ENCODE measurements at places on chromosomes 5 and 9.
A peak's percentile ranks its signal among the peaks of the same experiment; 100 is the strongest.

- no peak for DNase-seq
- no peak overlapping the region for H3K4me3 ChIP-seq
- H3K36me3 ChIP-seq = no peaks in the 10 kb centered on the region
- H3K27me3 ChIP-seq = no peaks in the 10 kb centered on the region
Measured at GRCh38 chr5:80215523-80215922, 40.3 kb downstream of the SERINC5 start.

GRCh38 chr9:1026219-1026618, 23.9 kb upstream of the DMRT2 start:
- no peak overlapping the region for H3K27ac ChIP-seq
- no peak overlapping the region for H3K4me3 ChIP-seq
- H3K36me3 ChIP-seq = no peaks in the 10 kb centered on the region
- H3K4me1 ChIP-seq = no peaks in the 10 kb centered on the region

GRCh38 chr9:3893519-3893918, 367.7 kb upstream of the RFX3 start:
- H3K27me3 ChIP-seq = no peaks in the 10 kb centered on the region
- DNase-seq = no peak
- no peak overlapping the region for H3K4me3 ChIP-seq
- no peaks in the 10 kb centered on the region for H3K36me3 ChIP-seq
- H3K4me1 ChIP-seq = peaks cover 2% of the 10 kb centered on the region

DNA sequence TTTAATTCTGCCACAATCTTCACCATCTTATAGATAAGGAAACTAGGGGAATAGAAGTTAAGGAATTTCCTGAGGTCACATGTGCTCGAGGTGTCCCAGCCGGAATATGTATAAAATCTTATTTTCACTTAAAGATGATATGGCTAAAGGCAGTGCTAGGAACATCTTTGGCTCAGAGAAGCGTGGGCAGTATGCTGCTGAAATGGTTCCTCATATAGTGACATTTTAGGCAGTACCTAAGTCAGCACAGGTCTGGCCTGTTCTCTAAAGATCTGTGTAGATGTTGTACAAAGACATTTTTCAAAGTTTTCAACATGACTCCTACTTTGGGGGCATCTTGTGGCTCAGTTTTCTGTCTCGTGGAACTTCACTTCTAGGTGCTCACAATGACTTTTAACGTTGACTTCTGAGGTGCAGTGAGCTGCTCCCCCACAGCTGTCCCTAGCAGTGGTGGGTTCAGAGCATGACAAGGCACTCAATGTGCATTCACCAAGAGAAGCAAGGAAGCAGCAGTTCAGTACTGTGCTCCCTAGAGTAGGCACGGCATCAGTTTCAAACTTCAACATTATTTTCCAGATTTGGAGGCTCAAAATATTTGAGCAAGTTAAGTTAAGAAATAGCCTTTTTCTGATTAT, 40.3 kb downstream of the TNFAIP8 start:
- no peak overlapping the region for H3K4me3 ChIP-seq
- no peak overlapping the region for H3K27ac ChIP-seq
- no peaks in the 10 kb centered on the region for H3K27me3 ChIP-seq
- H3K36me3 ChIP-seq = peaks cover 6% of the 10 kb centered on the region
- no peak for DNase-seq
- peaks cover 10% of the 10 kb centered on the region for H3K4me1 ChIP-seq

GRCh38 chr5:119031905-119032304, 39.0 kb upstream of the DMXL1 start:
- no peak overlapping the region for H3K27ac ChIP-seq
- no peaks in the 10 kb centered on the region for H3K36me3 ChIP-seq
- H3K4me1 ChIP-seq = no peaks in the 10 kb centered on the region
- H3K4me3 ChIP-seq = no peak overlapping the region

GRCh38 chr9:1025131-1025530, 25.0 kb upstream of the DMRT2 start:
- no peaks in the 10 kb centered on the region for H3K27me3 ChIP-seq
- no peak for DNase-seq
- H3K4me1 ChIP-seq = no peaks in the 10 kb centered on the region
- H3K4me3 ChIP-seq = no peak overlapping the region
- H3K27ac ChIP-seq = no peak overlapping the region
- H3K36me3 ChIP-seq = no peaks in the 10 kb centered on the region

GRCh38 chr9:27468000-27468399, 56.1 kb upstream of the IFNK start:
- no peak overlapping the region for H3K4me3 ChIP-seq
- H3K27ac ChIP-seq = no peak overlapping the region
- no peaks in the 10 kb centered on the region for H3K4me1 ChIP-seq
- DNase-seq = no peak

DNA sequence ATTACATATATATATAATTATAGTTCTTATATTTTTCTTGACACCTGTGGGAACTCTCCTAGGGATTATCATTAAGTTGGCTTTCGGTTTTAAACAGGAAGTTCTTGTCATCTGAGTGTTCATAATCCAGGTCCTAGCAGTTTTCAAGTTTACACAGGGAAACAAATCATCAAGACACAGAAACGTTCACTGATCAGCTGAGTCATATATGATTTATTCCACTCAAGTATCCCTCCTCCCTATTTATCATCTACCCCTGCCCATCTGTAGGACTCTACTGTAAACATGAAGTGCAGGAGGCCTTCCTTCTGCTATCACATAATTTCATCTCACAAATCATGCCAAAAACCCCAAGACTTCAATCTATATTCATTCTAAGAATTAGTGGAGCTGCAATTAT, 6.3 kb downstream of the SLC25A51 start:
- no peak overlapping the region for H3K27ac ChIP-seq
- H3K36me3 ChIP-seq = peaks cover 49% of the 10 kb centered on the region
- peaks cover 9% of the 10 kb centered on the region for H3K4me1 ChIP-seq
- H3K27me3 ChIP-seq = no peaks in the 10 kb centered on the region
- no peak overlapping the region for H3K4me3 ChIP-seq
- no peak for DNase-seq

DNA sequence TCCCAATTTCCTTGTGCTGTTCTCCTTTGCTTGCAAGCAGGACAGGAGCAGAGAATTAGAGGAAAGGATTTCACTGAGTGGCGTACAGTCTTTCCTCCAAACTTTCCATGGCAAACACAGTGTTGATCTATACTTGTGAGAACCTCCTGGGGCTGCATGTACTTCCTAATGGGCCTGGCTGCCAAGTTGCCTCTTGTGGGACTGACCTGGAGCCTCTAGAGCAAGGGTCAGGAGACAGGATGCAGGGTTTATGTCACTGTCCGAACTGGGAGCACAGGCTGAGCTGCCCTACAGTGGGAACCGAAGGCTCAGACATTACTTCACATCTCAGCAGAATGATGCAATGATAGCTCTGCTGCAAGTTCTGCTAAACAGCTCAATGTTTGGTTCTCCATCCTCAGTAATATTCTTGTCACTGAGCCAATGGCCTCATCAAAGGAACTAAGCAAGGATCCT, 102.3 kb downstream of the ENC1 start:
- H3K27me3 ChIP-seq = no peaks in the 10 kb centered on the region
- H3K36me3 ChIP-seq = no peaks in the 10 kb centered on the region
- no peak overlapping the region for H3K4me3 ChIP-seq
- peak overlapping the region; percentile 42 for H3K27ac ChIP-seq
- peak; percentile 85 for DNase-seq
- peaks cover 14% of the 10 kb centered on the region for H3K4me1 ChIP-seq

DNA sequence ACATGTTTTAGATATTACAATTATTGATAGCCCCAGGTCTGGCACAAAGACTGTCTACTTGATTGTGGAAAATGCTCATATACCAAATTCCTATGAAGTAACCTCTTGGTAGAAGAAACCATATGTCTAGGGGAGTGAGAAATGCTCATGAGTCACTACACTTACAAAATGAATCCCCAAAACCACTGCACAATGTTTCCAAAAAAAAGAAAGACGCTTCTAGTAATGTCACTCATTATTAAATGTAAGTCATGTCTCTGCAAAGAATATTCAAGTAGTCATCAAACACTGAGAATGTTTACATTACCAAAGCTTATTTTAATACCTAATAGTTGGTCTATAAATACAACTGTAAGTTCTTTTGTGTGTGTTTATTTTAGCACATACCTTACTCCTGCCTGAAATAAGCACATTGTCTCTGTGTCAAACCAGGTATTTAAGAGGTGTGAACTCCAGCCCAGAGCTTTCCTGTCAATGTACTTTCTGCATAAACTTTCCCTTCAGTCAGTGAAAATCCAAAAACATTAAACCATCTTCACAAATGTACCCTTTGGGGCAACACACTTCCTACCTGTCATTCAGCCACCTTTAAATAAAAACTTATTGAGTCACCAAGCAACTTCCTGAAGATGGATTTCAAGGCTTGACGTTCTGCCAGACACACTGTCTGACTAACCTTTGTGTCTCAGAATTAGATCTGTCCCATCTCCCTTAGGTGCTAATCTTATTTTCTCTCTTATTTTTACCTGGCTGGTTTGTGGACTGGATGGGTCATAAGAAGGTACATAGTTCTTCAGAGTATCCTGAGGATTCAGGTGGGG, 194.0 kb downstream of the NFIB start:
- H3K27ac ChIP-seq = no peak overlapping the region
- no peaks in the 10 kb centered on the region for H3K27me3 ChIP-seq
- no peak overlapping the region for H3K4me3 ChIP-seq
- H3K36me3 ChIP-seq = peaks cover 50% of the 10 kb centered on the region

DNA sequence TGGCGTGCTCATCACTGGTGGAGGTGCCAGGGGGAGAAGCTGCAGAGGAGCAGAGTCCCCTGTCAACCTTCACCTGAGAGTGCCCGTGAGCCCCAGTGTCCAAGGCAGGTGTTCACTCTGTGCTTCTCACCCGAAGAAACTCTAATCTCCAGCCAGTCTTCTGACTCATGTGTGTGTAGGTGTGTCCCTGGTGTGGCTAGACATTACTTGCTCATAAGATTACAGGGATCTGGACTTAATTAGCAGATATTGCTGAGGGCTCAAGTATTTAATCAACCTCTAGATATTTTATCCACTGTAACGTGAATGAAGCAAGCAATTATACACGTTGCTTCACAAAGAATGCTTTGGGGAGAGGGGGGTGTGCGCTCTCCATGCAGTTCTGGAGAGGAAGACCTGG, 72.5 kb downstream of the MED10 start:
- no peak for DNase-seq
- H3K36me3 ChIP-seq = no peaks in the 10 kb centered on the region
- H3K4me1 ChIP-seq = no peaks in the 10 kb centered on the region

- H3K27ac ChIP-seq = no peak overlapping the region
- H3K4me1 ChIP-seq = no peaks in the 10 kb centered on the region
- no peaks in the 10 kb centered on the region for H3K27me3 ChIP-seq
- no peak for DNase-seq
Measured at GRCh38 chr5:133919148-133920136, 49.0 kb downstream of the C5orf15 start.

DNA sequence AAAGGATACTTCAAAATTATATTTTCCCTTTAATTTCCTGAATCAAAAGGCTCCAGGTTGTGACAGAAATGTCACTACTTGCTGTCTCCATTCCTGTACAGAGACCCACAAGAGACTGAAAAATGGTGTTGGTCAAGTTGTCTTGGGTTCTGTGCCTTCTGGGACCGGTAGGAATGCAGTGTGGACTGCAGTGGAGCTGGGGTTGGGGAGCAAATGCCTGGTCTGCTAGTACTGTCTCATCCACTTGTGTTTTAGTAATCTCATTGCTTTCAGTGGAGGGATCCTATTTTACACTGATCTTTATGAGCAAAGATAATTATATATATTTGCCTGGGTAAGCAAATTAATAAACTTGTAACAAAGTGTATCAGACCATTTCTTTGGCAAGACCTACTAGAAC, 24.2 kb upstream of the CATSPER3 start:
- no peak overlapping the region for H3K27ac ChIP-seq
- no peak overlapping the region for H3K4me3 ChIP-seq
- DNase-seq = no peak
- no peaks in the 10 kb centered on the region for H3K36me3 ChIP-seq
- H3K4me1 ChIP-seq = no peaks in the 10 kb centered on the region
- H3K27me3 ChIP-seq = no peaks in the 10 kb centered on the region

- peaks cover 23% of the 10 kb centered on the region for H3K4me1 ChIP-seq
- H3K27ac ChIP-seq = no peak overlapping the region
- H3K36me3 ChIP-seq = no peaks in the 10 kb centered on the region
- no peak overlapping the region for H3K4me3 ChIP-seq
- H3K27me3 ChIP-seq = no peaks in the 10 kb centered on the region
Measured at GRCh38 chr9:136024696-136025316, 63.6 kb upstream of the UBAC1 start.

DNA sequence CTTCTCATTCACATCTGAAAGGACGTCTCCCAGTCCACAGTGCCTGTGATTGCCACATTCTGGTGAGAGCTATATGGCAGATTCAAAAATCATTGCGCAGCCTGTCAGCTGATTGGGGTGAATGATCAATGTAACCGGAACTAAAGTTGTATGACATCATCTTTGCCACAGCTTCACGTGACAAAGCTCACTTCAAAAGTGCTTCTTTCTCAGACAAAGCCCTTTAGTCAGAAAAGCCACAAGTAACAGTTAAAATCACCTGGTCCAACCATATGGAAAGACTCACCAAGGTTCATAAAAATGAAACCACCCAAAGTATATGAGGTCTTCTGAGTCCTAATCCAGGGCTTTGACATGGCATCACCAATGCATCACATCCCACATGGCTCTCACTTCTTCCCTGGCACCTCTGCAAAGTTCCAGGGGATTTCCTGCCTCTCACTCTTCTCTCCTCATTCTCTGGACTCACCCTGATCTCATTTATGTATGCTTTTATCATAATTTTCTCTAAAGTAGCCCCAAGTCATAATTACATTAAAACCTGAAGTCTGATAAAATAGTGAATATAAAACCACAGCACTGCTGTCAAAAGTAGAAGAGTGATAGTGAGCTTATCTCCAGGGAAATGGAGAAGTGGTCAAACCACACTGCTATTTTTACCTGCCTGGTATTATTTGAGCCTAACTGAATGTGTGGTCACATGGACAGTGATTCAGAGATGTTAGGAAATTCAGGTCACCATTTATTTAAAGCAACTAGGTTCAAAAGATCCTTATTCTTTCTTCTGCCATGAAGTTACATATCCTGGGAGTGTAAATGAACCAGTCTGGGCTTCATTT, 193.1 kb upstream of the PTGER4 start:
- no peaks in the 10 kb centered on the region for H3K4me1 ChIP-seq
- H3K4me3 ChIP-seq = no peak overlapping the region
- H3K27me3 ChIP-seq = no peaks in the 10 kb centered on the region
- no peak overlapping the region for H3K27ac ChIP-seq
- no peak for DNase-seq

GRCh38 chr5:149150457-149150856, 9.2 kb downstream of the ABLIM3 start:
- DNase-seq = no peak
- H3K27ac ChIP-seq = peak overlapping the region; percentile 58
- no peaks in the 10 kb centered on the region for H3K27me3 ChIP-seq
- H3K36me3 ChIP-seq = no peaks in the 10 kb centered on the region
- peaks cover 46% of the 10 kb centered on the region for H3K4me1 ChIP-seq
- no peak overlapping the region for H3K4me3 ChIP-seq

GRCh38 chr5:40514976-40515375, 164.7 kb upstream of the PTGER4 start:
- no peaks in the 10 kb centered on the region for H3K4me1 ChIP-seq
- H3K27ac ChIP-seq = no peak overlapping the region
- H3K4me3 ChIP-seq = no peak overlapping the region
- no peaks in the 10 kb centered on the region for H3K27me3 ChIP-seq

- H3K4me1 ChIP-seq = no peaks in the 10 kb centered on the region
- no peak overlapping the region for H3K4me3 ChIP-seq
- H3K27ac ChIP-seq = no peak overlapping the region
- DNase-seq = no peak
- H3K27me3 ChIP-seq = no peaks in the 10 kb centered on the region
Measured at GRCh38 chr5:122030251-122030650, 47.8 kb downstream of the LOX start.

GRCh38 chr9:130122456-130122855, 49.7 kb upstream of the NCS1 start:
- DNase-seq = no peak
- H3K27ac ChIP-seq = no peak overlapping the region
- H3K27me3 ChIP-seq = no peaks in the 10 kb centered on the region
- no peak overlapping the region for H3K4me3 ChIP-seq

Data from upper lobe of left lung (tissue), 6 donors.